ENCODE measurements at places on chromosomes 5 and 9. TPM values are rescaled to one million over a fixed set of nuclear protein-coding genes. Genes with fewer than 3 reads are reported as not detected.
A peak's percentile ranks its signal among the peaks of the same experiment; 100 is the strongest.

TAS2R1 gene
- not detected for total RNA-seq

DNA sequence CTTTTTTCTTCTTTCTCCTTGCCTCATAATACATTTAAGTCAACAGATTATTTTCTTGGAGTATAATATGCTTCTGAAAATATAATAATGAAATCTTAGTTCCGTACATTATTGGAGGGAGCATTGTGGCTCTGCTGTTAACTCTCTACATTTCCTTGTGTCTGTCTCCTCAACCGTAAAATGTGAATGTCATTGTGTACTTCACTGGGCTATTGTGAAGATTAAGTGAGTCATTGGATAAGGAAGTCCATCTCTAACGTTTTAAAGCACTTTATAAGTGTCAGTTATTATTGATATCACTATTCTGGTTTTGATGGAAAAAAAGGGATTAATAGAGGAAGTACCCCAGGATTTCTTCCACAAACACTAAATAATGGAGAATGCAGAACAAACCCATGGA, 304.5 kb upstream of the RFX3 start:
- no peak for DNase-seq

LCN1 gene
- total RNA-seq, result not detected

- DNase-seq, result no peak
These were observed 133.0 kb downstream of the SMC2 start for GRCh38 chr9:104227108-104227507.

GRCh38 chr9:81693671-81694378, 4.5 kb upstream of the TLE1 start:
- no peak for DNase-seq

GRCh38 chr9:36731068-36731956, 158.6 kb downstream of the MELK start:
- no peak for DNase-seq

DNA sequence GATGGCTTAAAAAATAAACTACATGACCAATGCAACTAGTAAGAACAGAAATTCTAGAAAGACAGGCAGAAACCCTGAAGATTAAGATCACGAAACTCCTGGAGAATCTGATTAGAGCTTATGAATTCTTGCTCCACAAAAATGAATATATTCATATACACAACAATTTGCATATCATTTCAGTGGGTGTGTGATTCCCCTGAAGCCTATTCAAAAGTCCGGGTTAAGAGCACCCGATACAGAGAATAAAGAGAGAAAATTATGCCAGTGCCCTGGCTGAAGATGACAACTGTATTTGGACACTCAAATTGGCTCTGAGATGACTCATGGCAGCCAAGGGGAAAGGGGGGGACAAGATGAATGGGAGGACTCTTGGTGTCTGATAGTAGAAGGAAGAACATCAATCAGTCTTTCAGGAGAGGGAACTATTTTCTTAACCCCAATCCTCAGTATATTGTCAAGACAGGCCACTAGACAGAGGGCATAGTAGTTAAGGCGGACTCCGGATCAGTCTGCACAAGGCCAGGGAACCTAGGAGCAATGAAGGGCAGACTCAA, 6.0 kb downstream of the TMOD1 start:
- no peak for DNase-seq

CCDC152 gene
- 0.87 TPM for total RNA-seq

CYLC2 gene
- not detected for total RNA-seq

SLC6A19 gene
- total RNA-seq, result 0.24 TPM

PTPDC1 gene
- total RNA-seq, result 4.4 TPM

C9orf153 gene
- total RNA-seq, result not detected

- peak; percentile 76 for DNase-seq
These were observed 76.6 kb upstream of the ASTN2 start for GRCh38 chr9:117491491-117491890.

DNA sequence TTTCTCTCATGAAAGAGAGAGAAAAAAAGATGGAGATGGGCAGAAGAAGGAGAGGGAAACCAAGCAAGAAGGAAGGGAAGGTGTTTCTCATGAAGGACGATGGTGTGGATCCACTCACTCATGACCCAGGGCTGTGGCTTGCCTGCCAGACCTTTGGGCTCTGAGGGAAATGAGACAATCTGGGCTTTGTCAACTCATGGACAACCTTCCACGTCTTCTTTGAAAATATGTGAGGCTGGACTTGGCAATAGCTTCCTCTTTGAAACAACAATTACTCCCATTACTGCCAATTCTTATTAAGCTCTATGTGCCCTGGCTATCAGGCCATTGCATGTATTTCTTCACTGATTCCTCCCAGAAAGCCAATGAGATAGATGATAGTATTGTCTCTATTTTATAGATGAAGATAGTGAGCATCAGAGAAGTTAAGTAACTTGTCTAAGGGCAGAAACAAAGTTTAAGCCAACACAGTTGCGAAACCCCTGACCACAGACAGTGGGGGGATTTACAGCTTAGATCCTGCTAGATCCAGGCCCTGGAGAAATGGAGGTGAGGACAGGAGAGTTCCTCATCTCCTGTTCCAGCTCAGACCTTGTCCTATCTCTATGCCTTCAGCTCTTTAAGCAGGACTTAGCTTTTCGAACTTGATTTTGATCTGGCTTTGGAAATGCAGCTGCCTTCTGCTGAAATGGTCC, 132.4 kb downstream of the GCNT1 start:
- no peak for DNase-seq

DNM1 gene
- 6.3 TPM for total RNA-seq

CD180 gene
- total RNA-seq, result 0.40 TPM
